Effector CD4-positive, alpha-beta T cell (primary cell): ENCODE measurements at places on chromosomes 11 and 22.

GRCh38 chr11:7485186-7486097 is at the start of gene OLFML1:
Gene OLFML1 (plus strand): TSS chr11:7485506. CDS start chr11:7485876, 370 bp downstream.
- DNase-seq, result no peak

- no peak for DNase-seq
Measured at GRCh38 chr11:88313441-88313840, 24.1 kb downstream of the CTSC start.

DNA sequence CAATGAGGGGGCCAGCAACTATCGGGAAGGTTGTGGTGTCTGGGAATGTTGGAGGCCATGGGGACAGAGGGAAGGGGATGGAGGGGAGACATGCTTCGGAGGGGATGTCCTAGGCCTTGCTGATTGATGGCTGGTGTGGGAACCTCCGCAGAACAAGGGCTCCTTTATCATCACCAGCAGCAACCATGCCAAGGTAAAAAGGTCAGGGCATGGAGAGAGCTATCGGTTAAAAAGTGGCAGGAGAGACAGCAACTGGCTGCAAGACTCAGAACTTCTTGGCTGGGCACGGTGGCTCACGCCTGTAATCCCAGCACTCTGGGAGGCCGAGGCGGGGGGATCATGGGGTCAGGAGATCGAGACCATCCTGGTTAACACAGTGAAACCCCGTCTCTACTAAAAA is 3.0 kb downstream of the GSTT4 start:
- DNase-seq, result no peak

DNA sequence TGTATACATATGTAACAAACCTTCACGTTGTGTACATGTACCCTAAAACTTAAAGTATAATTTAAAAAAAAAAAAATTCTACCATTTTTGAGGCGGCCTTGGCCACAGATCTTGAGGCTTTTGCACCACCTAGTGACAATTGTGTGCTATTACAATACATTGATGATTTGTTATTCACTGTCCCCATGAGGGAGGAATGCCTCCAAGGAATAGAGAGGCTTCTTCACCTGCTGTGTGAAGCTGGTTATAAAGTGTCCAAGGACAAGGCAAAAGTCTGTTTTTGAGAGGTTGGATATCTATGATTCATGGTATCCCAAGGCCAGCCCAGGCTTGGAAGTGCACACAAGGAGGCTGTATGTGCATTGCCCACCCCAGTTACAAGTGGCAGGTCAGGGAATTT is 30.7 kb downstream of the SLC22A25 start:
- no peak for DNase-seq

DNA sequence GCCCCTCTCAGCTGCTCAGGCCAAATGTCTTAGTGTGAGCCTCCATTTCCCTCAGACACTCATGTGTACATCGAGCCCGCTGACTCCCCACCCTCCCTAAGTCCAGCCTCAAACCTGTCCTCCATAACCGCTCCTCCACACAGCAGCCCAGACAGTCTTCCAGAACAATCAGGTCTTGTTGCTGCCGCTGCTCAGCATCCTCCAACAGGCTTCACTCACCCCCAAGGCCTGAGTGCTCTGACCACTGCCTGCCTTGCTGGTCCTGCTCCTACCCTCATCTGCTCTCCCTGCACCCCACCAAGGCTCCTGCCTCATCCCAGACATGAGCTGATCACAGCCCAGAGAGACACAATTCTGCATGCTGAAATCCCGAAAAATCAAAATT is 17.1 kb downstream of the PSMD13 start:
- no peak for DNase-seq

- DNase-seq, result no peak
Measured at GRCh38 chr11:45017329-45017728, 66.6 kb upstream of the TP53I11 start.

GRCh38 chr11:1827095-1827813 is 7.5 kb upstream of the SYT8 start:
- DNase-seq, result no peak

DNA sequence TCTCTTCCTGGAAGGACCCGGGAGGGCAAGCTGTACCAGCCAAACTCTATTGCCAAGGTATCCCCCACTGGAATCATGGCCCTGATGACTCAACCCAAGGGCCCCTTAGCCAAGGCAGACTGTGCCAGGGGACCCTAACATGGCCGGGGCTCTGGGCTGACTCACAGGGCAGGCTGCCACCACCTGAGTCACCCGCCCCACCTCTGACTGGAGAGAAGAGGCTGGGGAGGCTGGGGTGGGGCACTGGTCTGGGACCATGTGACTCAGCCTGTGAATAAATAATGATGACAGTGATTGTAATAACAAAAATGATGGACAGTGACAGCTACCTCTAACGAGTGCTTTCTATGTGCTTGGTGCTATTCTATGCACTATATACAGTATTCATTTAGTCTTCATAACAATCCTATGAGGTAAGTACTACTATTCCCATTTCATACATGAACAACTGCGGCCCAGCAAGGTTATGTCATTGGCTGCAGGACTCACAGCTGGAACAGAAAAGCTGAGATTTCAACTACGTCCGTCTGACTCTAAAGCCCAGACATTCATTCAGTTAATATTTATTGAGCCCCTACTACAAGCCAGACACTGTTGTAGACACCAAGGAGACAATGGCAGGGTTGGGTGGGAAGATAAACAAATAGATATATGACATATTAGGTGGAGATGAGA is 84.2 kb downstream of the FBXO7 start:
- no peak for DNase-seq

DNA sequence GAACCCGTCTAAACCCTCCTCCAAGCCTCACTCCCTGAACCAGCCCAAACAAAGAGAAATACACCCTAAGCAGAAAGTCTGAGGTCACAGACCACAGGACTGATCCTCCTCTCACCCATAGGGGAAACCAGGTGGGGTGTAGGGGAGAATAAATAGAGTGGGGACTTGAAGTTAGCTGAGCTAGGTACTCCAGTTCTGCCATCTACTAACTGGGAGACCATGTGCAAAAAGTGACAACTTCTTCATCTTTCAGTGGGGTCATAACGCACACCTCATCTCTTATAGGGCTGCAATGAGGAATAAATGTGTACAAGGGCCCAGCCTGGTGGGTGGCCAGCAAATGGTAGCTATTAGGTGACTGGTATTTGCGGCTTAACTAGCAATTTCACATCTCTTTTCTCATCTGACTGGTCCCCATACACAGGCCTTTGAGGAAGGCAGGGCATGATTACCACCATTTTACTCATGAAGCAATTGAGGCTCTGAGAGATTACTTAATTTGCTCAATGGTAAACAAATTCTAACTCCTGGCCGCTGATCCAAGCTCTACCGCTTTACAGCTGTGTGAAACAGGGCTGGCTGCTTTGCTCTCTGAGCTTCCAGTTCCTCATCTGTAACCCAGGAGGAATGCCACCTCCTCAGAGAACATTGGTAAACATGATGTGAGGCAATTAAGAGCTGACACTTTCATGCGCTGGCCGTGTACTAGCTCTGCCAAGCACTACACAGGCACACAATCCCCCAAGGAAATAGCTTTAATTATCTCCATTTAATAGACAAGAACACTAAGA is 16.6 kb downstream of the TBC1D10A start:
- DNase-seq, result no peak

- DNase-seq, result no peak
Measured at GRCh38 chr11:110349138-110349996, 53.0 kb upstream of the RDX start.
